ENCODE measurements at places on chromosomes 3 and 15.

DNA sequence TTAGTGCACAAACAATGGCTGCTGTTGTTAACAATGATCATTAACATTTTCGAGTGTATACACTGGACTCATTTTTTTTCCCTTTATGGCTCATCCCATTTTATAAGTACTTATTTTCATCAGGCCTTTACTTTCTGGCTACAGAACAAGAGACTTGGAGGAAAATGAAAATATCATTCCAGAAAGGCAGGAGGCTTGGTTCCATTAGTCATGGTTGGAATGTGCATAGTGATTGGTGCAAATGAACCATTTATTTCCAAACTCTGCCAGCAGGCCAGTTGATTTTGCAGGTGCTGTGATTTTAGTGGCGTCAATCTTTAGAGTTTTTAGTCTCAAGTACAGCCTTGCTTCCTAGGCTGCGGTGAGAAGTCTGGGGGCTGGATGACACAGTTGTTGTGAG is 151.8 kb downstream of the ITPR1 start:
- no peak for DNase-seq

DNA sequence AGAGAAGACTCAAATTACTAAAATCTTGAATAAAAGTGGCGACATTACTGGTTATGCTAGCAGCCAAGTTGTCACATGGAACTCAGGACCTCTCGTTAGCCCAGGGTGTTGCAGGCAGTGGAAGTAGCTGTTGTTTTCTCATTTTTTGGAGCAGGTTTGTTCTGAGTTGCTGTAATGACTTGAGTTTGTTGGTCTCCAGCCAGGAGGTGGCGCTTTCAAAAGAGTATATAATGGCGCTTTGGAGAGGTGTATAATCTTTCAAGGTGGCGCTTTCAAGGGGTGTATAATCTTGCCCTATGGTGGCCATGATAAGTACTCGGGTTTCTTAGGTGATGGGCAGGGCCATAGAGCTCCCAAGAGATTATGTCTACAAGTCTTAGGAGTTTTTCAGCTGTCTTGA is 632.7 kb downstream of the NTRK3 start:
- DNase-seq = no peak

DNA sequence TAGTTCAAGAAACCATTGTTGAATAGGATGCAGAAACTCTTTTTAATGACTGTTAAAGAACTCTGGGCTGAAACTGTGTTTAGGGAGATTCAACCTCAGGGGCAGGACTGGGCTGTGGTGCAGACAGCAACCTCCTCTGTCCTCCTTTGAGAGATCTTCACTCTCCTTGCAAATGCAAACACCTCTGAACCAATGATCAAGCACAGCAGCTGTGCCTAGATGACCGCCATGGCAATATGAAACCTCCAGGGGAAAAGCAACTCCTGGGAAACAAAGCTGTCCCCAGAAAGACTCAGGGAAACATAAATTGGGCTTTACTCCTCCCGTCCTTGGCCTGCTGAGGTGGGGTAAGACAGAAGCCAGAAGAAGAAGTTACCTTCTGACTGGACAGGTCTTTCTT is 52.6 kb downstream of the TBC1D2B start:
- DNase-seq = no peak

- DNase-seq = no peak
These were observed 6.0 kb upstream of the HACD2 start for GRCh38 chr3:123590685-123591450.

Data from GM20000 (cell line).